ENCODE measurements at places on chromosomes 2 and 18.

GRCh38 chr2:240069829-240070228, 16.5 kb upstream of the OR6B3 start:
- no peak for DNase-seq

DNA sequence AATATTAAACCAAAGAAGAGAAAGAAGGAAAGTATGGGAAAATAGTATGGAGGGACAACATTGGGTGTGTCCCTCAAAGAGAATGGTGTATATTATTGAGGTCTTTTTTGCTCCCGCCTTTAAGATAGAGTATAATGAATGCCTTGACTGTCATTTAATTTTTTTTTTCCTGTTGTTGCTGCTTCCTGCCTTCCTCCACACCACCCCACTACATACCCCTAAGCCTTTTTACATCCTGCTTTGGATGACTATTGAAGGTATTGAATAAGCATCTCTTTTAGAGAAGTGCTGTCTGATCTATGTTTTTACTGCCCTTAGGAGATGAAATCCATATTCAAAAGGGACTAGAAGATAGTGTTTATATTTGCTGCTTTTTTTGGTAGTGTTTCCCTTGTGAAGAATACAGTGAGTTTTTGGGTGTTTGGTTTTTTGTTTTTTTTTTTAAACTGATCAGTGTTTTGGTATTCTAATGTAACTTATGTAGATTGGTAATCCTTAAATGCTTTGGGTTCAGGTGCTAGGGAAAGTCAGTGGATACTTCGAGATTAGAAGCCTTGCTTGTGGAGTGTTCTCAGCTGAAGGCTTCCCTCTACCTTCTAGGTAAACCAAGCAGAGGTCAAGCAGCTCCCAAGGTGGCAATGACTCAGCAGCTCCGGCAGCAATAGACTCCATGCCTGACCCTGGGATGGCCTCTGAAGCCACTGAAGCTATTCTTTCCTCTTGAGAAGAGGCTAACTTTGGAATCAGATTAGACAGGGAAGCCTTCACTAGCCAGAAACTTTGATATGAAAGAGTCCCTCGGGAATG, 5.0 kb downstream of the FZD7 start:
- no peak for DNase-seq

DNA sequence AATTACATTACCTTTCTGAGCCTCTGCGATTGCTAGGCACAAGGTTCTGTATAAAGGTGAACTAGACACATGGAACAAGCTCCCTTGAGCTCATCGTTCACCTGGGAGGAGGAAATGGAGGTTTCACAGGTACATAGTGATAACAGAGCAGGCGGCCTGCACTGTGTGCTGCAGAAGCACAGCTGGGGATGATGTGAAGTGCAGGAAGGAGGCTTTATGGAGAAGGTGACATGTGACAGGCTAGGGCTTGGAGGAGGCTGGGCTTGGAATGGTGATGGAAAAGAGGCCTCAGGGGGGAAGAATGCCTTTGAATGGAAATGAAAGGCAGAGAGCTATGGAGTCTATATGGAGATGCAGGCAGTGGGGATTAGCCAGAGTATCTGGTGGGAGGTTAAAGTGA, 22.9 kb downstream of the MARCHF4 start:
- DNase-seq: peak; percentile 77

- no peak for DNase-seq
These were observed 99.0 kb downstream of the MBD2 start for GRCh38 chr18:54125429-54125828.

DNA sequence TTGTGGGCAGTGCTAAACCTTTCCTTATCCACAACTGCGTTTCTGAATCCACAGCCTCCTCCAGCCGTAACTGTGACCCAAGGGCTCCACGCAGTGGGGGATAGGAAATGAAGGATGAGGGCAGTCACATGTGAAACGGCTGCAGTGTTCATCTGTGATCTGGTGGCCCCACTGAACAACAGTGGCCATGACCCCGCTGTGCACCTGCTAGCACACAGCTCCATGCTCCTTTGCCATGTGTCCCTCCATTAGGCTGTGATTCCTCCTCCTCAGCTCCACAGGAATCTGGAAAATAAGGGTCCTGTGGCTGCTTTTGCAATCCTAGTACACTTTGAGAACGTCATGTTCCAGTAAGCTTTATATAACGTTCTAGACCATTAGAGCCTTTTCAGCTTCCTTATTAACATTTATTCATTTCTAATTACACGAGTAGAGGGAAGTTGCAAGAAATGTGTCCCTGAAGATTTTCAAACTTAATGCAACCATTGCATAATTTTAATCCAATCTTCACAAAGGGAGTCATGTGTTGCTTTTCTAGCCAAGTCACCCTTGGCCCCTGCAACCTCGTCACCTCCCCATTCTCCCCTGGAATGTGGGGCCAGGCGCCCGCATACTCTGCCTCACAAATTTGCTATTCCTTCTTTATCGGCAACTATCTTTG, 7.1 kb upstream of the NAPG start:
- DNase-seq: no peak

- DNase-seq: no peak
These were observed 954 bp downstream of the CCNT2 start for GRCh38 chr2:134919341-134920210.

DNA sequence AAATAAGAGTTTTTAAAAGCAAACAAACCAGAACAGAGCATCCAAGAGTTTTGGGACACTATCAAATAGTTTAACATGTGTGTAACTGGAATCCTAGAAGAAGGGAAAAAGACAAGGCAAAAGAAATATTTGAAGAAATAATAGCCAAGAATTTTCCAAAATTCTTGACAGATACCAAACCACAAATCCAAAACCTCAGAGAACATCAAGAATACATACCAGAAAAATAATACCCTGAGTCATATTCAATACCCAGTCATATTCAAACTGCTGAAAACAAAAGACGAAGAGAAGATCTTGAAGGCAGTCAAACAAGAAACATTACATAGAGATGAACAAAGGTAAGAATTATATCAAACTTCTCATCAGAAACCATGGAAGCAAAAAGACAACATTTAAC, 22.9 kb downstream of the INO80C start:
- no peak for DNase-seq

GRCh38 chr2:58634653-58635370, 393.7 kb upstream of the FANCL start:
- DNase-seq: no peak

DNA sequence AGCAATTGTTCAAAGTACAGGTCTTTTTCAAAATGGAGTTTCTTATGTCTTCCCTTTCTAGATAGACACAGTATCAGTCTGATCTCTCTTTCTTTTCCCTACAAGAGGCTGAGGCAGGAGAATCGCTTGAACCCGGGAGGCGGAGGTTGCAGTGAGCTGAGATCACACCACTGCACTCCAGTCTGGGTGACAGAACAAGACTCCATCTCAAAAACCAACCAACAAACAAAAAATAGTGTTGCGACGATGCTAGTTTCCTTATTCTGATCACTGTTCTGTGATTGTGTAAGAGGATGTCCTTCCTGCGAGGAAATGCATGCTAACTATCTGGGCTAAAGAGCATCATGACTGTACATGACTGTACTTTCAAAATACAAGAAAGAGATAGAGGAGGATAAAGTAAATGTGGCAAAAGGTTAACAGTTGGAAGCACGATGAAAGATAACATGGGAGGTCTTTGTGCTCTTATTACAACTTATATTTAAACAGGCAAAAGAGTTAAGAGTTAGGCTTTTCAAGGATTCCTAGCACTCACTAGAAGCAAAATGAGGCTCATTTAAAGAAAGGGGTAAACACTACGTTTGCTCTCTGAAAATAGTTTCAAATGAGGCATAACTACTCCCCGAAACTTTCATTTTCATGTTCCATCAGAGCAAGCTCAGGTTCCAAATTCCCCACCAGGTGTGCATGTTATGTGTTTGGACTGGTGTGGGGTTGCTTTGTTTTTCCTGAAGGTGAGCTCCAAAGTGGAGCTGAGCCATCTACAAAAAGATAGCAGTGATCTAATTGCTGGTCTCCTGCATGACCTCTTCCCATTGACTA, 23.8 kb downstream of the SOWAHC start:
- no peak for DNase-seq

- no peak for DNase-seq
These were observed 59.8 kb downstream of the TAF4B start for GRCh38 chr18:26286008-26286407.

GRCh38 chr18:36547544-36547943, 250.0 kb downstream of the FHOD3 start:
- peak; percentile 84 for DNase-seq

DNA sequence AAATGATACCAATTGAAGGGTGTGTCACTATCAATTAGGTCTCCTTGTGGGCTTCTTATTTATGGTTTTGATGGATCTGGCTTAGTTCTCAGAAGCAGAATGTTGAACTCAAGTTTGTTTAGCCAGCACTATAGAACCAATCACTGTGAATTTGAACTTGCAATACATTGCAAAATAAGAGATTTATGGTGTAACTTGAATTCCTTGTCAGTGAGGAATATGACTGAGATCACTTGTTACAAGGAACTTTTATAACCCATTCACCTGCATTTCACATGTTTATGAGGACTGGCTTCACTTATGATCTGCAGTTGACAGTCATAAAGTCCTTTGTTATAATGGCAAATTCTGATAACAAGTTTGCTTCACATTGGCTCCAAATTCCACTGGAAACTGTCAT, 9.8 kb downstream of the GATA6 start:
- peak; percentile 5 for DNase-seq

GRCh38 chr2:170820757-170821530, 4.3 kb downstream of the GAD1 start:
- no peak for DNase-seq

- no peak for DNase-seq
These were observed 198.1 kb upstream of the RASGRP3 start for GRCh38 chr2:33278245-33278943.

DNA sequence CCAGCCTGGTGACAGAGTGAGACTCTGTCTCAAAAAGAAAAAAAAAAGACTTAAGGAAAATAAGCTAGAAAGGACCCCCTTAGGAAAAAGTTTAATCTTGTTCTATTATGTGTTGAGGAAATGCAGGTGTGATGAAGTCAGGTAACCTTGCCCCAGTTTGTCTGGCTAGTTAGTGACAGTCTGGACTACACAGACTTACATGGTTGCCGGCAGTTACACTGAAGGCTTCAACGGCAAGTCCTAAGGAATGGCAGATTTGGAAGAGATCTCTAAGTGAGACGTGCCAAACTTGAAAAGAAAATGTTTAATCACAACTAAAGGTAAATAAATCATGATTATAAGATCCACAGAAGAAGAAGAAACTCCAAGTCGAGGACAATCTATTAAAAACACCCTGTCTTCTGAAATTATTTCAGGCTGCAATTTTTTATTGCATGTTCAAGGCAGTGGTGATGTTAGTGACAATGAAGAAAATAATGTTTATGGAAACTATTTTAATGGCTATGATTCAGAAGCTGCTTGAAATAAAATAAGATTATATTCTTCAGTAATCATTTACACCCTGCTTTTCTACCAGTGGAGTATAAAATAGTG, 84.2 kb downstream of the TTC27 start:
- no peak for DNase-seq

- no peak for DNase-seq
These were observed 737 bp upstream of the MAPK4 start for GRCh38 chr18:50558948-50559751.

DNA sequence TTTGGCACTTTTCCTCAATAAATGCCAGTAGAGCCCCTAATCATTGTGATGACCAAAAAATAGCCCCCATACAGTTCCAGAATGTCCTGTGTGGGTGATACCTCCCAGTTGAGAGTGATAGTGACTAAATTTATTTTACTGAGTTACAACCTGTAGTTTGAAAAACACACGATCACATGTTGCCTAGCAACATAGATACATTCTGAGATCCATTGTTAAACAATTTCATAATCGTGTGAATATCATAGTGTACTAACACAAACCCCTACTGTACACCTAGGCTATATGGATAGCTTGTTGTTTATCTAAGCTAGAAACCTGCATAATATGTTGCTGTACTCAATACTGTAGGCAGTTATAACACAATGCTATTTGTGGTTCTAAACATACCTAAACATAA, 30.6 kb downstream of the KCMF1 start:
- no peak for DNase-seq

DNA sequence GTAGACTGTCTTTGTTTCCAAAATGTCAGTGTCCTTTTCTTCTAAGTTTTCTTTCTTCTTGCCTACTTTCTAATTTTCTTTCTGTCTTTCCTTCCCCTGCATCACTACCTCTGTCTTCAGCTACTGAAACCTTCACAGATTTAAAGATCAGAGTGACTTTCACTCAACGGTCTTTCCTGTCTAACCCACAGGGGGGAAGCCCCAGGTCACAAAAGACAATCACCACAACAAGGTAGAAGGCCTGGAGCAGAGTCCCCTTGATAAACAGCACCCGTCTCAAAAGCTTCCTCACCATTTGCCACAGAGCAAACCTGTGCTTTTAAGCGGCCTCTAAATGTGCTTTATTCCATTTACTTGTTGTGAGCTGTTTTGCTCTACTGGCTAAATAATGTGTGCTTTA, 665.4 kb downstream of the BCL11A start:
- DNase-seq: no peak

GRCh38 chr2:172351586-172351985, 75.8 kb upstream of the ITGA6 start:
- no peak for DNase-seq

DNA sequence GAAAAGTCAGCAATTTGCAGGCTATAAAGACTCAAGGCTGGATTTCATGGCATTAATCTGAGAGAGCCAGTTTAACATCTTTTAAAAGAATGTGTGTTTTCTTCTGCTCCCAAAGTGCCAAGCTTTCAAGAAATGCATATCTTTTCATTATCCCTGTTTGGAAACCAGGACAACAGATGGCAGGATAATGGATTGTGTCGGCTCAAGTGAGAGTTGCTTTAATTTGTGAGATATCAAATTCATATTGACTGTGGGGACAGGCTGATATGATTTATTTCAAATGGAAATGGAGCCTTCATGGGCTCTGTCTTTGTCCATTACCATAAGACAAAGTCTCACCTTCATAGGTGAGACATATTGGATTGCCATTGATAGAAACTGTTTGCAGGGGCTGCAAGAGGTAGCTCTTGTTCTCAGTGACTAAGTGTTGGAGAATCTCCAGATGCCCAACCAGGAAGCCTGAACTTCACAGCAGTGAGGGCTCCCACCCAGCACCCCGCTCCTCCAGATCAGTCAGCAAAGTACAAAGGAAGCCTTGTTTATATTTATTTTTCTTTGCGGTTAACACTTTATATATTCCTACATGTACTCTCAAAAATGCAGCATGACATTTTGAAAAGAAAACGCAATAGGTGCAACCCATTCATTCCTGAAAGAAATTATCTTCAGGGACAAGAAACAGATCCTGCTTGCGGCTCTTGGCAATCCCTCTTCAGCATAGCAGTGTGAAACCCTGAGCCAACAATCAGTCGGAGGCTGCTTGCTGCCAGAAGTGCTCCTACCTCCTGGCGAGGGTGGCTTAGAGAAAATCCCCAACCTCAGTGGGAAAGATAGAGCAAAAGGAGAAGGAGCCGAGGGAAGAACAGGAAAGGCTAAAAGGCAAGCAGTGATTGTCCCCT, 65.8 kb upstream of the ATL2 start:
- no peak for DNase-seq
